ENCODE measurements at places on chromosomes 6 and 20.

DNA sequence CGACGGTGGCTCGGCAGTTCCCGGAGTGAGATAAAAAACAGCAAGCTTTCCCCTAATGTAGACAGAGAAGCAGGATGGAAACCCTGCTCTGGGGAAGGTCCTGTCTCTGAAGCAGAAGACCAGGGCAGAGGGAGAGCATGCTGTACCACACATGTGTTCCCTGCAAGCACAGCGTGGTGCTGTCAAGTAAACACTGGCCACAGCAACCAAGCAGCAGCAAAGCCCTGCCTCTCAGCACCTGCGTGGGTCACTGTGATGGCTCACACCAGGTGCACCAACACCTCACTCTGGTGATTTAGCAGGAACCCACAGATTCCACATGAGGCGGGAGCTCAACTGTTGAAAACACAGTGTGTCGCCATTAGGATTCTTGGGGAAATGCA, 65.2 kb upstream of the TXNDC5 start:
- no peak for DNase-seq

DNA sequence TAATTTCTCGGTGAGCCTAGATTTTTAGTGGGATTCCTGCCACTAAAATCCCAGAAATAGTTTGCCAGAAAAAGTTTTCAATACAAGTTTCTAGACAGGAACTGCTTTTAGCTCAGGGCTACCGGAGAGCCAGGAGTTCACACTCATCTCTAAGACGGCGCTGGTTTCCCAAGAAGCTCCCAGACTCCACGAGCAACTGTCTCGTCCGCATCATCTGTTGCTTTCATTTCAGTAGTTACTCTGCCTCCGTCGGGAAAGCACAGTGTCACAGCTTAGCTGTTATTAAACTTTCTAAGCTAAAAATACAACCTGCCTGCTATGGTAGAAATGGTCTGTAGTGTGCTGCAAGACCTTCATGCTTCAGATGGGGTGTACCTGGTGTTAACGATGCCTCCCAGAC, 197.3 kb upstream of the SNX9 start:
- DNase-seq: no peak

DNA sequence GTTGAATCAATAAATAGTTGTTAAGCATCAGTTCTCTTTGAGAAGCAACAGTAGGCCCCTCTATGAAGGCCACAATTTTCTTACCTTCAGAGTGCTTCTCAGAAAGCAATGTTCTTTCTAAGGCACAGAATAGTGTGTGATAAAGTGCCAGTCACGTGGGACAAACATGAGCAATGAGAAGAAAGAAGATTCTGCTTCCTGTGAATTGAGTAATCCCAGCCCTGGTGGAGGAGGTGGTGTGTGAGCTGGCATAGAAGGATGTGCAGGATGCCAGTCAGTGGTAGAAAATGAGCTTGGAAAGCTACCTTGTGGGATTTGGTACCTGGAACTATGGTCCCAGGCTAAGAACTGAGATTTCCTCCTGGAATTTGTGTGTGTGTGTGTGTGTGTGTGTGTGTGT, 21.7 kb downstream of the KIZ start:
- DNase-seq: no peak

DNA sequence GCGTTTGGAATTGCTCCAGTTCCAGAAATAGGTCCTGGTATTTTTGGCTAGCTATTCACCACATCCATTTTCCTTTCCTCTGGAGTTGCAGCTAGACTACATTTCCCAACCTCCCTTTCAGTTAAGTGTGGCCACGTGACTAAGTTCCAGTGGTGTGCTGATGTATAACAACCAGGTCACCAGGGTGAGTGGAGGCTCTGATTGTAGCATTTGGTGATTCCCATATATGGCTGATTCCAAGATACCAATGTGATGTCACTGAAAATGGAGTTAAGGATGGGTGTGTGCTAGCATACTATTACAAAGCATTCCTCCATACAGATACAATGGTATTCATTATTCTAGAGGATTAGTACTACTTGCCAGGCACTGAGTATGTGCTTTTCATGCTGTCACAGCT, 49.7 kb upstream of the STK35 start:
- DNase-seq: no peak

GRCh38 chr6:63352544-63353285, 32.9 kb upstream of the LGSN start:
- no peak for DNase-seq

All from epithelial cell of proximal tubule (primary cell).